ENCODE measurements at places on chromosomes 5 and 9. TPM values are rescaled to one million over a fixed set of nuclear protein-coding genes. Genes with fewer than 3 reads are reported as not detected.

The NR6A1 gene
- total RNA-seq = 2.9 TPM

The ATP6V1G1 gene
- 130 TPM for total RNA-seq

The BRD8 gene
- total RNA-seq = 44.9 TPM

The LHX3 gene
- total RNA-seq = not detected

The ORM1 gene
- not detected for total RNA-seq

The BRIX1 gene
- total RNA-seq = 37.2 TPM

The DMRT3 gene
- total RNA-seq = not detected

The SEMA6A gene
- 0.43 TPM for total RNA-seq

The EPB41L4A gene
- 3.2 TPM for total RNA-seq

All from mammary epithelial cell (primary cell).